ENCODE measurements at places on chromosomes 2 and 18.

GRCh38 chr2:162506706-162507105 lies 162.8 kb downstream of the GCA start:
- no peak for DNase-seq

GRCh38 chr2:85695691-85696668 lies 1.8 kb downstream of the GNLY start:
- DNase-seq, result no peak

- DNase-seq, result peak; percentile 46
Measured at GRCh38 chr18:3995476-3996102, 459.5 kb downstream of the DLGAP1 start.

DNA sequence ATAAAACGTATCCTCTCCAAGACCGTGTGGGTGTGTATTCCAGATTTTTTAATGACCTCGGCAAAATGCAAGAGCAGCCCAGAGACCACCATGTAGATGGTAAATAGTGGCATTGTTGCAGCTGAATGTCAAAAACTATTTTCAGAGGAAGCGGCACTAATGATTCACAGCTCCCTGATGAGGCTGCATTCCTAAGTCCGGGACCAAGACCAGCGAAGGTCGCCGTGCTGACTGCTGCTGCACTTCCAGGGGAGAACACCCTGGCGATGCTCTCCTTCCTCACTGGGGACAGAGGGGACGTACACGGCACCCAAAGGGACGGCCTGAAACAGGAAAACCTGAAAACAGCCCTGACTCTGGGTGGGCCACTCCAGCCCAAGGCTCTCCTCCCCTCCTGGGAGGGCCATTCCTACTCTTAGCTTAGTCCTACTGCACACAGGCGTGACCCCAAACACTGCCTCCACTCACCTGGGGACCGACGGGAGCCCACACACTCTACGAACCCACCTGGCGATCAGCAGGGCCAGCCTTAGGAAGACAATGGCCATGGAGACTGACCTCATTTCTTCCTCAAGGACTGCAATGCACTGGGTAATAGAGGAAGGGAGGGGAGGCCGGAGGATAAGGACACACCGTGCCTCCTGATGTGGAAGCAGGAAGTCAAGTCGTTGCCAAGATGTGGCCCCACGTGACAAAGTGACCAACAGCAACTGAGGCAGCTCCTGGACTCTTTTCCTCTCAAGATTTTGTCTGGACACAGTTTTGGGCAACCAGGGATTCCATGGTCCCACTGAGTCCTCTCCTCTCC lies 82.8 kb downstream of the ZNF516 start:
- no peak for DNase-seq

DNA sequence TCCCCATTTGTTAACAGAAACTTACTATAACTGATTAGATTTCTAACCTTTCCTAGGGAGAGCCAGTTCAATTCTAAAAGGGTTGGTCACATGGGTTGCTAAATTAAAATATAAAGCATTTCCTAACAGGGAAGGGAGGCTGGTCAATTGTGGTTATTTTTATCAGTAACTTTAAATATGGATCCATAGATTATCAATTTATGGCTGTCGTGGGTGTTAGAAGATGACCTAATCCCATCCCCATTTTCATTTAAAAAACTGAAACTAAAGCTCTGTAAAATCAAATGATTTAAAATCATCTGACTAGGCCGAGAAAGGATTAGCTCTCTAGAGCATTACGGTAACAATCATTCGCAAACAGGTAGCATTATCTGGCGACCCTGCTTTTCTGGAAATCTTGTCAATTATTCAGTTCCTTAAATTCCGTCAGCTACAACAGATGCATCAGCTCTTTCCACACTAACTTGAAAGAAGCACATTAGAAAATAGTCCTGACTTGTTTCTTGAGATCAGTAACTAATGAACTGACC lies 953 bp upstream of the HNRNPA3 start:
- DNase-seq, result no peak

GRCh38 chr2:98871506-98871905 lies 64.5 kb downstream of the CRACDL start:
- no peak for DNase-seq

DNA sequence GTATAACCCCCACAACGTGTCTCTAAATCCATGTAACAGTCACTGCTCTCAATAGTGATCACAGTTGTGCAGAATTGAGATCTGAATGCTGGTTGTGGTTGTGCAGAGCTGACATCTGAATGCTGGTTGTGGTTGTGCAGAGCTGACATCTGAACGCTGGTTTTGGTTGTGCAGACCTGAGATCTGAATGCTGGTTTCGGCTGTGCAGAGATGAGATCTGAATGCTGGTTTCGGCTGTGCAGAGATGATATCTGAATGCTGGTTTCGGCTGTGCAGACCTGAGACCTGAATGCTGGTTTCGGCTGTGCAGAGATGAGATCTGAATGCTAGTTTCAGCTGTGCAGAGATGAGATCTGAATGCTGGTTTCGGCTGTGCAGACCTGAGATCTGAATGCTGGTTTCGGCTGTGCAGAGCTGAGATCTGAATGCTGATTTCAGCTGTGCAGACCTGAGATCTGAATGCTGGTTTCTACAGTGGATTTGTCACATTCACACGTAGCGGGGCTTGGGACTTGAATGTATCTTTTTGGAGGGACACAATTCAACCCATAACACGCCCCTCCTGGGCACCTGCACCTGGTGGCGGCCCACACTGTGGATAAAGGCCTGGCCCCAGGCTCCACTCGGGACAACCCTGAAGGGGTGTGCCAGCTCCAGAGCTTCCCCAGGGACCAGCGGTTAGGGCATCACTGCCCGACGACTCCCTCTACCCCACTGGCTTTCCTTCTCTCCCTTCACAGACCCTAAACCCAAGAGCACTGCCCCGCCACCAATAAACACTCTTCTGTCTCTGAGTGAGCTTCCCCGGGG lies 51.1 kb upstream of the SLC66A3 start:
- no peak for DNase-seq

DNA sequence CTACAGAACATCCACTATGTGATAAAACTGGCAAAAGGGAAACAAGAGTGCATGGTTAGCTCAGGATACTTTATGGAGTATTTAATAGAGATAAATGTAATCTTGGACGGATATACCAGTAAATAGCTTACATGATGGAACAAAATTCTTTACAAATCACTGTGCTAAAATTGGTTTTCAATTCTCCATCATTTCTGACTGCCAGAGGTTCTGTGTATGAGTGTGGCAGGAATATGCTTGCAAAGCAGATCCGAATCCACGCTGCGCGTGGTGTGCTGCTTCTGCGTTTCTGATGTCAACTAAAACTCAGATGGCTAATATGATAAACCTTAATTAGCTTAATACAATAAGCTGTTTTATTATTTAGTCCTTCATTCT lies 2.1 kb downstream of the ZNF532 start:
- DNase-seq, result no peak
